ENCODE measurements at places on chromosomes 6 and 20. TPM values are rescaled to one million over a fixed set of nuclear protein-coding genes. Genes with fewer than 3 reads are reported as not detected.

TBX18 gene
- 0.30 TPM for total RNA-seq

TMEM170B gene
- total RNA-seq, result 4.3 TPM

DNA sequence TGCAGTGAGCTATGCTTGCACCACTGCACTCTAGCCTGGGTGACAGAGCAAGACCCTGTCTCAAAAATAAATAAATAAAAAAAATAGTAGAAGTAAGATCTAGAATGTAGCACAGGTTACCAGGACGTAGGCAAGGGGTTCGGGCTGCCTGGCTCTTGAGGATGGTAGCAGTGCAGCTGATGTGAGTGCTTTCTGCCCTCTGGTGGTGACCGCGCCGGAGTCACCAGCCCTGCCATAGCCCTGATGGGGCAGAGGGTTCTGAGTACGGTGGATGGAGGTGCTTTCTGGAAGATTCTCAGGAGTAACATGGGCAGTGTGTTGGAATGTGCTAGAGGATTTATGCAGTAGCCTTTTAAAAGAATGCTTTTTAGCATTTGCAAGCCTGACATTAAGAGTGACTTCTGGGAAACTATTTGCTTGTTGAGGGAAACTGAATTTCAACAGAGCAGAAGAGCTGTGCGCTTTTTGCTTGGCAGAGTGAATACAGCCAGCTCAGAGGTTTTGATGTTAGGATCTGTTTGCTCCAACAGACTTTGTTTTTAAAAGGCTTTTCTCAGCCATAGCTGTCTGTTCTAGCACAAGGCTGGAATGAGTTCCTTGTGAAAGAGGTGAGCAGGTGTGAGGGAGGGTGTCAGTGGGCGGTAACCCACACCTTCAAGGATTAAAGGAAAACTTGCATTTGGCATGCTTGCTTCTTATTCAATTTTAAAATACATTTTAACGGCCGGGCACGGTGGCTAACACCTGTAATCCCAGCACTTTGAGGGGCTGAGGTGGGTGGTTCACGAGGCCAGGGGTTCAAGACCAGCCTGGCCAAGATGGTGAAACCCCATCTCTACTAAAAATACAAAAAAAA lies 65.9 kb downstream of the PTPN1 start:
- DNase-seq, result peak; percentile 81

GRCh38 chr6:138157986-138158638 lies 3.6 kb upstream of the ARFGEF3 start:
- DNase-seq, result no peak
